ENCODE measurements at places on chromosomes 2 and 18.

GRCh38 chr2:30439879-30440278 is 7.2 kb upstream of the LCLAT1 start:
- no peak for DNase-seq

DNA sequence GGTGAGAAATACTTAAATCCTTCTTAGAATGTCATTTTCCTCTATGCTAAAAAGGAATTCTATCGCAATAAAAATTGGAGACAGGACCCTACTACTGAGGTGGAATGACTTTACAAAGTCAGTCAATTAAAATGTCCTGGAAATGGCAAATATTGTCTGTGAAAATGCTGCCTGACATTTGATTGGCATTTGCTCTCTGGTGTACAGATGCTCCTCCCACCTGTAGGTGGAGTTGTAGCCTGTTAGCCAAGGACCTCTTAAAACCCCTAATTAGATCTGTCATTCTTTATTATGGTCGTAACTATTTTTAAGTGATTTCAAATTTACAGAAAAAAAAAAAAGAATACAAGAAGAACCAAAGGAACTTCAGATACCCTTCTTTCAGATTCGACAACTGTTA is 393.1 kb upstream of the KLHL29 start:
- DNase-seq: no peak

DNA sequence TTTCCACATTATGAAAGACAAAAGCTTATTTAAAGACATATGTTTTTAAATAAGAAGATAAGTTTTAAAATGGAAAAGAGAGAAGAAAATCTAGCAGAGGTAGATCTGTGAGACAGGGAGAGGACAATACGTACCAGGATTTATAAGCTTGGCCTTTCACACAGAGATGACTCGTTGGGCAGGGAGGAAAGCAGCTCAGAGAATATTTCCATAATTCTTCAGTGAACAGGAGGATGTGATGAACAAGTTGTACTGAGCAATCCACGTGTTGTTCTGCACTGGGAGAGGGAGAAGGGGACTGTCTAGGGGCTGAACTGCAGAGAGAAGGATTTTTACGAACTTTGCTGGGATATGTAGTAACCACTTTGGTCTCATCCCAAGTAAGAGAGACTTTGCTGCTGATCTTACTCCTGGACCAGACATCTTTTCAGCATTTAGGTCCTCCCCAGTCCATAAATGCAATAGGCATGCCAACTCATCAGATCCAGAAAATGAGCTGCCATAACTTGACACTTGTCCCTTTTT is 162.5 kb upstream of the SETBP1 start:
- DNase-seq: no peak

DNA sequence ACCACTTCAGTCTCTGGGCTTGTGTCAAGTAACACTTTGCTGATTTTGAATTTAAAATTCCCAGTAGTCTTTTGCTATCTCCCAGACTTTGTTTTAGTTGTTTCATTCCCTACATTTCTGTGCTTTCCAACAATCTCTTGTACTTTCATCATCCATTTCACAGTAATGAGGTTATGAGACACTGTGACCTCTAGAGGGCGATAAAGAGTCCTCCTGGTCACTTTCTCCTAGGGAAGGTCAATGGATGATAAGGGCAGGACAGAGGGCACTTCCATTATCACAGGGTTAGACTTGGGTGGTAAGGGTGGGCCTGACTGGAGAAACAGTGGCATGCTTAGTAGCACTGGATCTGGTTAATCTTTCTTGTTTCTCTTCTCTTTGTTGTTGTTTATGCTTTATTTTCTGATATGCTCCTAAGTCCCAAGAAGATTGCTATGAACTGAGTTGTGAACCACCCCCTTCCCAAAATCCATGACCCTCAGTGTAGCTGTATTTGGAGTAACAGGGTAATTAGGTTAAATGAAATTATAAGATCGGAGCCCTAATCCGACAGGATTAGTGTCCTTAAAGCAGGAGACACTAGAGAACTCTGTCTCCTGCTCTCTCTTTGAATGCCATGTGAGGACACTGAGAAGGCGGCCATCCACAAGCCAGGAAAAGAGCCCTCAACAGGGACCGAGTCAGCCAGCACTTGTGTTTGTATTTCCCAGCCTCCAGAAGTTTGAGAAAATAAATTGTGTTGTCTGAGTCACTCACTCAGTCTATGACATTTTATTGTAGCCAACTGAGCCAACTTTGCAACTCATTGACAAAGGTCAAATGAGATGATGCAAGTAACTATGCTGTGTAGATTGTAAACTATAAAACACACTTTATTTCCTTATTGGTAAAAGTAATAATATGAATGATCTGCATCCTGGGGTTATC is 779.2 kb downstream of the CNTNAP5 start:
- DNase-seq: no peak

DNA sequence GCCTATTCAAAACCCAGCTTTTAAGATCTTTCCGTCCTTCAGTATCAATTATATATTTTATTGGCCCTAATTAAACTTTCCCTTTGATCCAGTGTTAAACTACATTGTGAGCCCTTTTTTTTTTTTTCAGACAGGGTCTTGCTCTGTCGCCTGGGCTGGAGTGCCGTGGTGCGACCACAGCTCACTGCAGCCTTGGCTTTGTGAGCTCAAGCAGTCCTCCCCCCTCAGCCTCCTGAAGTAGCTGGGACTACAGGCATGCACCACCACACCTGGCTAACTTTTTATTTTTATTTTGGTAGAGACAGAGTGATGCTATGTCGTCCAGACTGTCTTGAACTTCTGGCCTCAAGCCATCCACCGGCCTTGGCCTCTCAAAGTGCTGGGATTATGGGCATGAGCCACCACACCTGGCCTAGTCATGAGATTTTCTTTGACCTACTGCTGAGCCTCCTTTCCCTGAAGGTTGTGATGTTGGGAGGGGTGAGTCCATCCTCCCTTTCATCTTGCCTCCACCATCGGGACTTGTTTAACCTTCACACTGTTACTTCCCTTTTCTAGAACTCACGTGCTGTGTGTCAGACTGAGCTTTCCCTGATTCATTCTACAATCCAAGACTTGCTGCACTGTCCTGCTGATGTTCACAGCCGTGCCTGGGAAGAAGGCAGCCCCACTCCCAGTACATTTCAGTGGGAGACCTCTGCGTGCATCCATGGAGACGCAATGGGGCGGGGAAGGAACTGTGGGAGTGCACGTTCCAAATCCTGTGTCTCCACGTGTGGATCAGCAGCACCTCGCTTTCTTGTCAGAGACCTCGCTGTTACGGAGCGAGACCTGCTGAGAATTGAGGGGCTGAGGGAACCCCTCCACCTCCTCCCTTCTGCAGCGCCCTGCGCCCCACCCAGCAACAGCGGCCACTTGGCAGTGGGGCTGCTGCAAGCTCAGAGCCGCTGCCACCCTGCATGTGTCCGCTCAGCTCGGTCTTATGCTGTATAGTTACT is 10.8 kb downstream of the OXER1 start:
- no peak for DNase-seq

DNA sequence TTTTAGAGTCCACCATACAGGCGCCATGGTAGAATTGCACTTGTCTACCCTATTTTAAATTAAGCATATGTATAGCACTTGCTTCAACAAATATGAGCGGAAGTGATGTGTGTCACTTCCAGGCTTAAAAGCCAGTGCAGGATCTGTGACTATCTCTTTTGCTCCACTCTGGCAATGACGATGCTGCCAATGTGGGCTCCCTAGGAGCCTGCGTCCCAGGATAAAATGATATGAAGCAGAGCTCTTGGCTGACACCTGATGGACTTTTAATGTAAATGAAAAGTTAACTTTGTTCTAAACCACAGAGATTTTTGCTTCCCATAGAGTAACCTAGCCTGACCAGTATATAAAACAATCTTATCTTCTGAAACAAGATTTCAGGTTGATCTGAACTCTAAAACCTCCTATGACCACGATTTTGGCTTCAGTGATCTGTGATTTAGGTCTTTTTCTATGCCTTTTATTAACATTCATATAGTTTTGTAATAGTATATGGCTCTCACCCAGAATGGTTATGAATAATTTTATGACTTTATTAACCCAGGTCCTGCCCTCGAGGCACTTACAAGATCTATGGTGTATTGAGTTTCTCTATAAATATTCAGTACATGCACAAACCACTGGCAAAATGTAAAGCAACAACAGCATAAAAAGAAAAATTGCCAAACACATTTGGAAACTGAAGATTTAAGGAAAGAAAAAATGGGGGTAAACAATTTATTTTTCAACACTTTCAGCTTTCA is 422.5 kb upstream of the PIK3C3 start:
- DNase-seq: no peak

Measured in stimulated activated CD8-positive, alpha-beta memory T cell treated with anti-CD3 and anti-CD28 coated beads, Interleukin-2, amount 100 ng/mL, for 48 hours (primary cell).